Endothelial cell of umbilical vein (primary cell): ENCODE measurements at places on chromosomes 12 and 14. TPM values are rescaled to one million over a fixed set of nuclear protein-coding genes. Genes with fewer than 3 reads are reported as not detected.

- DNase-seq = no peak
These were observed 28.2 kb upstream of the BCAT1 start for GRCh38 chr12:24977060-24977459.

RNASE3 gene
- total RNA-seq = not detected in 2 replicates

GRCh38 chr12:23703051-23703450 is 246.4 kb downstream of the SOX5 start:
- DNase-seq = no peak

GRCh38 chr12:114627393-114627792 is 56.6 kb downstream of the TBX3 start:
- no peak for DNase-seq

LRTM2 gene
- not detected in 2 replicates for total RNA-seq

POTEG gene
- total RNA-seq = not detected in 2 replicates

DNA sequence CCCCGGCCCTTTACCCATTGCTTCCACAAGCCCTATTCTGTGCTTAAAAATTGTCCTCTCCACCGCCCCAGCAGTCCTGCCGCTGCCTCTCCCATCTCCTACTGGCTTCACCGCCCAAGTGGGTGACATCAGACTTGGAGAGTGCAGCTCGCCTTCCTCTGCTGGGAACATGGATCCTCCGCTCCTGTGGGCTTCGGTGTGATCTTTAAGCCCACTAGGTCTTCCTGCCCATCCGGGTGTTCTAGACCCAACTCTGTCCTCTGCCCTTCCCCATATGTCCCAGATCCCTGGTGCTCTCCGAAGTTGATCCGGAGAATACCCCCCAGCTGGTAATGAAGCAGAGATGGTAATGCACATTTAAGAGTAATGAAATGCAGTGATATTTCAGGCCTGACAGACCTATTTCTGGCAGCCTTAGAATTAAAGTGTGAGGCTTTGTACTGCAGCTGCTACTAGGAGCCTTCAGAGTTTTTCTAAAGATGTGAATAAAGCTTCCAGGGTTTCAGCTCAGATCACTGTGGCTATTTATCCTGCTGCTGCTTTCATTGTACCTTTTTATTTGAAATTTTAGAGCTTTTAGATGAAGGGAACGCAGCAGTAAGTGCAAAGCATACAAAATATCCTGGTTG is 22.9 kb upstream of the CTDSP2 start:
- DNase-seq = no peak

- DNase-seq = no peak
These were observed 17.5 kb upstream of the PPP1CC start for GRCh38 chr12:110760204-110760609.

STXBP6 gene
- total RNA-seq = not detected in 2 replicates

DNA sequence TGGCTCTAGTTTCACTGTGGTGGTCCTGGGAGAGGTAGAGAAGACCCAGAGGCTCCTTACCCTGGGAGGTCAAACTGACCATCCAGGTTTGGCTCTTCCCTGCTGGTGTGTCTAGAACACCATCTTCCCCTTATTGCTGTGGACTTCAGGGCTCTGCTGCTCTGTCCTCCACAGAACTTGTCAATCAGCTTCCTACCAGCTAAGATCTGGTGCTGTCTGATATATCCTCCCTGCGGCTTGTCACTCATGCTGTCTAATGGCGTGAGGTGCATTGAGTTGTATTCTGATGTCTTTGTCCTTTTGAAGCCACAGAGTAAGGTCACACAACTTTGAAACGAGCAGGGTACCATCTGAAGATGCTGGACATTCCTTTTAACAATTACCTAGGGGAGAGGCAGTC is 7.2 kb upstream of the C1RL start:
- no peak for DNase-seq

GRCh38 chr14:63800651-63801375 is 52.0 kb upstream of the SYNE2 start:
- no peak for DNase-seq

DNA sequence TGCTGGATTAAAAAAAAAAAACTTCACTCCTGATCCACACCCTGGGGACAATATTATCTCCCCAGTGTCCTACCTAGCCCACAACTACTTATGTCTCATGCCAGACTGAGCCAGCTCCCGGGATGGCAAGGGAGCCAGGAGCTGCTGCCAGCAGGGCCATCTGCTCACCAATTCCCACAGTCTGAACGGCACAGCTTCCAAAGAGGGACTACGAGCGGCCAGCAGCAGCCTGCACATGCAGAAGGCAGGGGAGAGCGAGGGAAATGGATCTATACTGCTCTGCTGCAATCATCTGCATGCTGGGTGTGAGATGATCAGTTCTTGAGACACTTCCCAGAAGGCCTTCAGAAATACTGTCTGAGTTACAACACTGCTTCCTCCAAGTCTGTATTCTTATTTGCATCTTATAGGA is 11.1 kb downstream of the SSH1 start:
- no peak for DNase-seq

VWF gene
- total RNA-seq = 1,882 and 2,328 TPM in 2 replicates

ADGRD1 gene
- not detected in 2 replicates for total RNA-seq

PLBD1 gene
- total RNA-seq = 0.14 TPM in 1 of 2 replicates, not detected in the other

FGF23 gene
- total RNA-seq = not detected in 2 replicates

DNA sequence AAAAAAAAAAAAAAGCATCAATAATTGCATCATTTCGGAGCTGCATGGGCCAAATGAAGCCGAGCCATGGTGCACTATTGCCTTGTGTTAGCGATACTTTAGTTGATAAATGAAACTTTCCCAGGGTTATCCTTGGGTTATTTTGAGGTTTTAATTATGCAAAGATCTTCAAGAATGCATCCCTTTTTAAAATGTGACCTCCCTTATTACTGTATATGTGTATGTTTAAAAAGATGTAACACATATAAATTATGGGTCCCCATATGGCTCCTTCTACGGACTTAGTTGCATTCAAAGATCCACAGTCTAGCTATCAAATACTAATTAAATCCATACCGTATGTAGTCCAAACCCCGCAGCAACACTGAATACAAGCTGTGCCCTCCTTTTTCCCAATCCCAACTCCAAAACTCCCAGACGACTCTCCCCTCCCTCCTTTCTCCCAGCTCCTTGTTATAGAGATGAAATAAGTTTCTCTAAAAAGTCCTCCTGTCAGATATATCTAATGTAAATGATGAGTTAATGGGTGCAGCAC is 129.3 kb upstream of the MAP1LC3B2 start:
- no peak for DNase-seq

- peak; percentile 62 for DNase-seq
These were observed 6.2 kb downstream of the LRCOL1 start for GRCh38 chr12:132604151-132604618.

LARP4 gene
- 59.4 and 69.6 TPM in 2 replicates for total RNA-seq

DNA sequence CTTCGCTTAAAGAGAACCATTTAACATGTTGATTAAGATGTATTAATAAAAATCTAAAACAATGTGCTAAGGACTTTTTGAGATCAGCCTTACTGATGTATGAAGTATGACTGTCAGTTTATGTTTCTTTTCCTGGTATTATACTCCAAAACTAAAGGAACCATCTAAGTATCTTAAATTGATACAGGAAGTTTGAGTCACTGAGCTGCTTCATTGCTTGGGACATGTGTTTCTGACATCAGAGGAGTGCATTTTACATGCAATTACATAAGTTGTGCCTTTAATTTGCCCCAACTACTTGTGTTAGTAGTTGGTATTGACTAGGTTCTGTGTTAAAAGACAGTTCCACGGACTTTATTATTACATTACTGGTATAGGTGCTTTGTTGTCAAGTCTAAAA is 50.9 kb downstream of the PROX2 start:
- DNase-seq = peak; percentile 65

DNA sequence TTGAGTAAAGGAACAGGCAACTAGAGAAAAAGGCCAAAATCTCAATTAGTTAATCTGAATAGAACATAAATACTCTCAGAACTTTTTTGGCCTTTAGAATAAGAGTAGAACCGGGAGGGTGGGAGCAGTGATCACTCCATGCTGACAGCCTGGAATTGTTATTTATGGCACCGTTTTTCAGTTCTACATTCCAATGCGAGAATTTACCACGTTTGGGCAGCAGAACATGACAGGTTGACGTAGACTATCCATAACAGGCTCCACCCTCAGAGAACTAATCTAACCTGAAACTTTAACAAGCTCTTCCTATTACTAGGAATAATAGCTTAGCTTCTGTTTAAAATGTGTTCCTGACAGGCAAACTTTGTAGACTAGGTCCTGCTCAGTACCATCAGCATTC is 379.1 kb downstream of the SEC23A start:
- no peak for DNase-seq

GRCh38 chr14:104130974-104131651 is 7.3 kb upstream of the KIF26A start:
- DNase-seq = peak; percentile 29

KLRC4 gene
- not detected in 2 replicates for total RNA-seq

SLC6A13 gene
- total RNA-seq = not detected in 2 replicates

DNA sequence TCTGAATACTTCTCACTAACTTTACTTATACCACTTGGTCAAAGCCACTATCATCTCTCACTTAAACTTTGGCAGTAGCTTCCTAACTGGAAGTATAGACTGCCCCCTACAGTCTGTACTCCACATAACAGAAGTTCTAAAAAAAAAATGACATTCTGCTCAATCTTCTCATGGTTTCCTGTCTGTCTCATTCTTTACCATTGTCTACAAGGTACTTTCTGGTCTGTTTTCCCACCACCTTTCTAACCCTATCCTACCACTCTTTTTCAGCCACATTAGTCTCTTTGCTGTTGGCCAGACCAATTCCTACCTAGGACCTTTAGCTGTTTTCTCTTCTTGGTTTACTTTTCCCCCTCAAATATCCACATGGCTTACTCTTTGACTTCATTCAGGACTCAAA is 14.7 kb downstream of the CPSF6 start:
- peak; percentile 84 for DNase-seq

GRCh38 chr12:90004319-90005074 is 295.9 kb upstream of the ATP2B1 start:
- no peak for DNase-seq

GRCh38 chr14:89000007-89000942 is 175.8 kb downstream of the TTC8 start:
- DNase-seq = peak; percentile 57

DNA sequence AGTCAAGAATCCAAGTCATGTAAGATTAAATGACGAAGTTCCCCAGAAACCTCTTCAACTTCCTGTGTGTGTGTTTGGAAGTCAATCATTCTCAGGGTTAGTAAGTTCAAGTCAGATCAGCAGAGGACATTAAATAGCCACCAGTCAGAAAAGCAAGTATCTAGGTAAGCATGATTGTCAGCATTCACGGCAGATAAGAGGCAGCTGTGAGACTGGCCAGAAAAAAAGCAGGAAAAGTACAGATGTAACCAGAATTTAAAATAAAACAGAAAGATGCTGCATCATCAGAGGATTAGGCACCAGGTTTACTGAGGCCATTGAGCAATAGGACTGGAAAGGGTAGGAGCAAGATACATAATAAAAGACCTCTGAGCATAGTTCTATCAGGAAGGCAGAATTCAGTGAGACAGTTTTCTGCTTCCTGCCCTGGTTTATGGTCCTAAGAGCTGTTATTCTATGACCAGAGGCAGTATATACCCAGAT is 606.9 kb downstream of the FSCB start:
- DNase-seq = no peak

- peak; percentile 59 for DNase-seq
These were observed 102.5 kb downstream of the FGD4 start for GRCh38 chr12:32501835-32502333.

DNA sequence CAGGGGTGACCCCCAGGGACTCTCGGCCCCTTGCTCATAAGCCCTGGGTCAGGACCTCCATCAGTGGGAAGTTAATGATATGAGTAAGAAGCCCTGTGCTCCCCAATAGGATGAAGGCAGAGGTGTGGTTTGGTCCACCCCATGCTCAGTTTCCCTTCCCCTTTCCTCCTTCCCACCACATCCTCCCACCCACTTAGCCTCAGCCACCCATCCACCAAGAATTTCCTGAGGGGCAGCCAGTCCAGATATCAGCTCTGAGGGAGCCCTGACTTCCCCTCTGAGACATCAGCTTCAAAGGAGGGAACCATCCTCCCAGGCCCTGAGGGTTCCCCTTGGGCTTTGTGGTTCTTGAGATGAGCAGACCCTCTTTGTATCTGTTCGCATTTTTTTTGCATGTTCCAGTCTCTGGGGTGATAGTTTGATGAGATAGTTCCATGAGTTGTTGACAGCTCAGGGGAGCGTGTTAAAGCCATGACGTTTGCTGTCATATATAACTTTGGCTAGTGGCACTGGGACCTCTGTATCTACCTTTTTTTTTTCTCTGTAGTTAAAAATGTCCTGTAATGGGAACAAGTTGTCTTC is 71.2 kb downstream of the LGMN start:
- DNase-seq = no peak

- DNase-seq = no peak
These were observed 772.4 kb upstream of the FBXO33 start for GRCh38 chr14:40204441-40205175.

DNA sequence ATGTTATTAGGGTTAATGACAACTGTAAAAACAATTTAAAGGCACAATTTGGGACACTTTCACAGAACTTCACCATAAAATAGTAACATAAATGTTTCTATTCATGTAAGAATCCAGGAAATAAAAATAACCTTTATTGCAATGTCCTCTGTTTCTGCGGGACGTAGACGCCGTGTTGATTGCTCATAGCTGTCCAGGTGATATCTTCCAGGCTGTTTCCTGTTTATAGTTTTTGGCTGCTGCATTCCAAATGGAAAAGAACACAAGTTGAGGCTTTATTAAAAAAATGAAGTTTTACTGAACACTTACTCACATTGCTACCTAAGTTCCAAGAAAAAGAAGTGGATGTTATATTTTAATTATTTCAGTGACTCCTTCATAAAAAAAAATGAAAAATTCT is 58.6 kb downstream of the ABCC9 start:
- no peak for DNase-seq
